ENCODE measurements at places on chromosomes 3 and 15.
A peak's percentile ranks its signal among the peaks of the same experiment; 100 is the strongest.

GRCh38 chr3:58421004-58421403 lies 12.6 kb downstream of the PDHB start:
- no peak for DNase-seq

DNA sequence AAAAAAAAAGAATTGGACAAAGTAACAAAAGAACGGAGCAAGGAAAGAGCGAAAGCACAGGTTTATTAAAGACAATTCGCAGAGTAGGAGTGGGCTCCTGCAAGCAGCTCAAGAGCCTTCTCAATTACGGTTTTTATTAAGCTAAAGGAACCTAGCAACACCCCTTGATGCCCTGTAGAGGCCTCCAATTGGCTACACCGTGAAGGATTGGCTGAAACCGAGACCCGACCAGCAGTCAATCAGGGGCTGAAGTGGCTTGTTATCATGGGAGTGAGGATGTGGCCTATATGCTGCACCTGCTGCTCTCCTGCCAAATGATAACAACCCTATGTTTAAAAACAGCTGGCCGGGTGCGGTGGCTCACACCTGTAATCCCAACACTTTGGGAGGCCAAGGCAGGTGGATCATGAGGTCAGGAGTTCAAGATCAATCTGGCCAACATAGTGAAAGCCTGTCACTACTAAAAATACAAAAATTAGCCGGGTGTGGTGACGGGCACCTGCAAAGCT lies 20.4 kb upstream of the AP3B2 start:
- no peak for DNase-seq

DNA sequence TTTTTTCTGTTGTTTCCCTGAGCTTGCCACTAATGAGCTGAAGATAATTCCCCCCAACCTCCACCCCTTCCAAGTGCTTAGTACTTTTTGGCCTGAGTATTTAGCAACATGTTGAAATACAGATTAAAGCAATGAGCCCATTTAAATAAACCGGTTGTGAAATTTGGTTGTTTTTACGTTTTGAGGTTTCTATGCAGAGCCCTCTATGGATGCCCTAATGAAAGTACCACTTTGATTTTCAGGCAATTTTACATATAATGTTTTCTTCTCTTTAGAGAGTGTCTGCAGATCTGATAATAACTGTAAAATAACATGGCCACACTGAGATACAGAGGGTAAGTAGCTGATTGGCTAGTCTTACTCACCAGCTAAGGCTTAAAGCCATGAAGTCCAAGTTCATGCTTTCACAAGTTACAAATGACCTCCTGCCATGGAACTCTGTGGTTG lies 139.4 kb upstream of the SLC7A14 start:
- DNase-seq: peak; percentile 53

- no peak for DNase-seq
These were observed 24.9 kb downstream of the AP4E1 start for GRCh38 chr15:50933341-50933740.

DNA sequence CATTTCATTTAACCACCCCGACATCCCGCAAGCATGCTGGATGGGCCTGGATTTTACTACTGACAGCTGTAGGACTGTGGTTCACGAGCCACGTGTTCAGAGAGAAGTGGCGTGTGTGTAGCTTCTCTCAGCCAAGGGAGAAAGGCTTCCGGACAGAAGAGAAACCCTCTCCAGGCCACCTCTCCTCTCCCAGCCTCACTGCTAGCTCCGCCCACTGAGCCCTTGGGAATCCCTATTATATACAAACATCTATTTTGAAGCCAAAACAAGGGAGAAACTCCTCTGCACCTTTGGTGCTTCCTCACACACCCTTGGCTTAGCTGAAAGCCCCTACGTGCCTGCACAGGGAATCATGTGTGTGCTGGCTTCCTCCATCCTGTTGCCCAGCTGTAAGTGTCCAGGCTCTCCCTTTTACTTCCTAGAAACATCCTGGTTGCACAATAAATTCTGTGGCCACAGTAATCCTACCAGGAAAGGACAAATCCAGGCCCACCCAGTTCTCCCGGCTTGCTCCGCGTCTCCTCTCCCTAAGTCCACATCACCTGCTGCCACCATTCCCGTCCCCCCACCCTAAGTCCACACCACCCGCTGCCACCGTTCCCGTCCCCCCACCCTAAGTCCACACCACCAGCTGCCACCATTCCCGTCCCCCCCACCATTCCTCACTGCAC lies 30.5 kb downstream of the PCSK6 start:
- DNase-seq: peak; percentile 24

DNA sequence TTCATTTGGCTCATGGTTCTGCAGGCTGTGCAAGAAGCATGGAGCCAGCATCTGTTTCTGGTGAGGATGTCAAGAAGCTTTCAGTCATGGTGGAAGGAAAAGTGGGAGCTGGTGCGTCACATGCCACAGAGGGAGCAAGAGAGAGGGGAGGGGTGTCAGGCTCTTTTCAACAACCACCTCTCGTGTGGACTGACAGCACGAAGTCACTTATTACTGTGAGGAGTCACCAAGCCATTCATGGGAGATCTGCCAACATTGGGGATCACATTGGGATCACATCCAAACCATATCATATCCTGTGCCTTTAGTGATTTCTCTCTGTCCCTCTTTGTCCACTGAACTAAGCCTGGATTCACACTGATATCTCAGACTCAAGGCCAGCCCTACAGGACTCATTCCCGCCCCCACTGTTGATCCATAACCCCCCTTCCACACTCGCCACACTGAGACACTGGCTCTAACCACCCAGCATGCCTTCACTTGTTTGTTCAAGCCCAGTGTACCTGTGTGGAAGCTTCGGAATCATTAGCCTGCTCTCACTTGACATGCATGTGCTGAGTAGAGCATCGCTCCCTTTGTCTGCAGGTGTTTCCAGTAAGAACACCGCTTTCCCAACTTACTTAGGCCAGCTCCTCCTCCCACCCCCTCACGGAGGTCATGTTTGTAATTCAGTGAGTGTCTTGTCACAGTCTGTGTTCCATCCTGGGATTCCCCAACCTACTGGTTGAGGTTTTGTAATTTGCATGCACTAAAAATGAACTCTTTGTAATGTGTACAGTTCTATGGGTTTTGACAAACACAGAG lies 132.2 kb downstream of the KLF13 start:
- no peak for DNase-seq

DNA sequence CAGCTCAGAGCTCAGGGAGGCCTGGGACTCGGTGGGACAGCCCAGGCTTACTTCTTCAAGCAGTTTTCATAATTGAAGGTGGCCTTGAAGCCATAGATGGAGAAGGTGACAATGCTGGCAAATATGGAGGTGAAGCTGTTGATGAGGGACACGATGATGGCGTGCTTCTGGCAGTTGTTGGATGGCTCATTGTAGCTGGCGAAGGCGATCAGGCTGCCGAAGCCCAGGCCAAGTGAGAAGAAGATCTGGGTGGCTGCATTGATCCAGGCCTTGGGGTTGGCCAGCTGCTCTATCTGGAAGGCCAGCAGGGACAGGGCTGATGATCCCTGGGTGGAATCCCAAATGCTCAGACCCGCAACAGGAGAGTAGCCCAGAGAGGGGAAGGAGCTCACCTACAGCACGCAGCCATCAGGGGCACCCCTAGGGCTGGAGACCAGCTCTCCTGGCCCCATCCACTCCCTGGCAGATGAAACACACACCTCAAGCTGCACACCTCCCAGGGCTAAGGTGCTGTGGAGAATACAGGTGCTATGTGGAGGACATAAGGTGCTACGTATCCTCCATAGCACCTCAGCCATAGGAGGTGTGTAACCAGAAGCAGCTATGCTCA lies 25.1 kb downstream of the SLC6A20 start:
- no peak for DNase-seq

DNA sequence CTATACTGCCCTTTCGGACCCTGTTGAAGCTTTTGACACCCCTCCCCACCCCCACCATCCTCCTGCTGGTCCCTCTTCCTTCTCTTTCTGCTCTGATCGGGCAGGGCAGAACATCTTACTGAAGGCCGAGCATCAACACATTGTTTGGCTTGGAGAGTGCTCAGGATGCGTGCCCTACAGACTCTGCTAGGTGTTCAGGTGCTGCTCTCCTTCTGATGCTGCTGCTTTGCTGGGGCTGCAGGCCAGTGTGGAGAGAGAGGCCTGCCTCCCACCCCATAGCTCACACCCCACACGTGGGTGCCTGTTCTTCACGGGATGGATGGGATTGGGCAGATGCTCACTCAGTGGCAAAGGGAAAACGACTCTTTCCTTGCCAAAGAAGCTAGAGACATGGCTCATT lies 89.8 kb upstream of the ONECUT1 start:
- DNase-seq: no peak

- DNase-seq: no peak
These were observed 88.2 kb upstream of the PROK2 start for GRCh38 chr3:71873093-71873611.

DNA sequence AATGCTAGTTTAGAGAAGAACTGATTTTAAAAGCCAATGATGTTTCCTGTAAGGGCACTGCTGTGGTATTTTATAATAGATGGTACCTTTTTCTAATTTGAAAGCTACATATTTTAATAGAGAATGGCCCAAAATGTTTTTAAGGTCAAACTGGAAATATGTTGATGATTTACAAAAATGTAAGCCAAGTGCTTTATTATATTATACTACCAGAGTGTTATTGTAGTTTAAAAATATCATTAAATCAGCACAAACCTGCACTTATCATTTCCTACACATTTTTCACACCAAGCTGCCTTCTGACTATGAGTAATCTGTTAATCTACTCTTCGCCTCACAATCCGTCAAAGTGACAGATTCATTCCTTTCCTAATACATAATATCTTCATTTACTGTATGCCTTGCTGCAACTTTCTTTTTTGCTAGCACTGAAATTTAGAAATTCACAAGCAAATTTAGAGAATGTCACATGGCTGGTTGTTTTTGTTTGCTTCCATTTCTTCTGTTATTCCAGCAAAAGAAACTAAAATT lies 126.4 kb upstream of the FAM3D start:
- peak; percentile 51 for DNase-seq

GRCh38 chr15:67409175-67409574 lies 111.8 kb upstream of the C15orf61 start:
- no peak for DNase-seq

GRCh38 chr3:126321490-126321889 lies 35.7 kb downstream of the KLF15 start:
- no peak for DNase-seq

GRCh38 chr15:34360298-34360697 lies 6.7 kb downstream of the LPCAT4 start:
- DNase-seq: no peak

DNA sequence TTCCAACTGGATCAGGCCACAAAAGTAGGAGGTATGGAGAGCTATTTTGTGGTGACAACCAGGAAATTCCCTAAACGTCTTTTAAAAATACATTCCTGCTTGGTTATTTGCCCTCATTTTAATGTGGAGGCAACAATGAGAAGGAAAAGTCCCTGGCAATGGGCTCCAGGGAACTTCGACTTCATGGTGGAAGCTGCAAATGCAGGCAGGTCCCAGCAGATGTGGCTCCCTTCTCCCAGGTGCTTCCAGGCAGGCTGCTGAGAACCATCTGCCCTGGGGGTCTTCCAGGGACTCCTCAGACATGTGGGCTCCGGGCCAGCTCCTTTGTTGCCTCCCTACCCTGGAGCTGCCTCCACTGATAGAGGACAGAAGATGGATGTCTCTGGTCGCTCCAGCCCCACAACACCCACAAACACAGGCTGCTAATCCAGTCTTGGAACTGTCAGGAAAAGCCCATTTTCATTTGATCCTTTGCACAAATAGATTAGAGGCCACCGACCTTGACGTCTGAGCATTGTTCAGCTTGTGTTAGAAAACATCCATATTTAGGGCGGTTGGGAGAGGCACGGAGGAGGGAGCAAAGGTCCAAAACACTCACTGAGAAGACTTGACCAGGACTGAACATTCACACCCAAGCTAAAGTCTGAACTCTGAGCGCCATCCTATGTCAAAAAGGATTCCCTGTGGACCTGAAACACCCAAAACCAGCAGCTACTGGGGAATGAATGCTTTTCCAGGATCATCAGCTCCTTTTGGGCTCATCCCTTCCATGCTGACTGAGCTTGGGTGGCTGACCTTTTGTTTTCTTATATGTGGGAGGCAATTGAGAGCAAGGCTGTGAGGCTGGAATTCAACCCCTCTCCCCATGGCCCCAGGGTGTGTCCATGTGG lies 30.2 kb upstream of the SLCO2A1 start:
- peak; percentile 29 for DNase-seq

GRCh38 chr3:25618028-25618427 lies 46.7 kb downstream of the TOP2B start:
- no peak for DNase-seq
